CD4-positive, alpha-beta memory T cell (primary cell): ENCODE measurements at places on chromosomes 7 and 10. TPM values are rescaled to one million over a fixed set of nuclear protein-coding genes. Genes with fewer than 3 reads are reported as not detected.

Gene GNAI1
- total RNA-seq = 0.49 TPM

Gene PGAM2
- 1.5 TPM for total RNA-seq

Gene ITPRIP
- 15.6 TPM for total RNA-seq

Gene FRAT2
- total RNA-seq = 30.4 TPM

Gene TSPAN15
- total RNA-seq = 2.8 TPM

Gene CHST15
- total RNA-seq = 1.2 TPM

DNA sequence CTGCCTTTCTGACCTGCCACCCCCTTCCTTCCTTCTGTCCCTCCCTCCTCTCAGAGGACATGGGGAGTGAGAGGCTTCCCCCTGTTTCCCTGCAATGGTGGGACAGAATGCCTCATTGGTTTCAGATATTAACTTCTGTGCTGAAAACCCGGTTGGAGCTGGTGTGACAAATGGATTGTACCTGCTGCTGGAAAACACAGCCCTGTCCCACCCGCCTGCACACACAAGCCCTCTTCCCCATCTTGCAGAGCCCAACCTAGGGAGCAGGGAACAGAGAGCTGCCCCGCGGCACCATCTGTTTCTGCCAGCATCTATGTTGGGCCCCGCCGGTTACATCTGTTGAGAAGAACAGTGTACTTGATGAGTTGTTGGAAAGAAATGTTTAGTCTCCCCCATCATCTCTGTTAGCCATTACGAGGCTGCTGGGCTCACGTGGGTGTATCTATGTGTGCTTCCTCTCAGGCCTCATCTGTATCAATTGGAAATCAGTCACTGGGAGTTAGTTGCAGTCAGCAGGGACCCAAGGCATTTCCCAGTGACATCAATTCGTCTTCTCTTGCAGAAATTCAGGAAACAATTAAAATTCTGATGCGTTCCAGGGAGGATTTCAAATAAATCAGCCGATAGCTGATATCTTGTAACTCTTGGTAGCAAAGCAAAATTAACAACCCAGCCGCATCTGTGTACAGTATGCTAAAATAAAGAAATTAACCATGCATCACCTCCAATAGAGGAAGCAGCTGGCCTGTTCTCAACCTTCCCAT lies 725.6 kb upstream of the GALNT17 start:
- no peaks in the 10 kb centered on the region for H3K36me3 ChIP-seq
- no peak for DNase-seq
- H3K27ac ChIP-seq = no peak overlapping the region

DNA sequence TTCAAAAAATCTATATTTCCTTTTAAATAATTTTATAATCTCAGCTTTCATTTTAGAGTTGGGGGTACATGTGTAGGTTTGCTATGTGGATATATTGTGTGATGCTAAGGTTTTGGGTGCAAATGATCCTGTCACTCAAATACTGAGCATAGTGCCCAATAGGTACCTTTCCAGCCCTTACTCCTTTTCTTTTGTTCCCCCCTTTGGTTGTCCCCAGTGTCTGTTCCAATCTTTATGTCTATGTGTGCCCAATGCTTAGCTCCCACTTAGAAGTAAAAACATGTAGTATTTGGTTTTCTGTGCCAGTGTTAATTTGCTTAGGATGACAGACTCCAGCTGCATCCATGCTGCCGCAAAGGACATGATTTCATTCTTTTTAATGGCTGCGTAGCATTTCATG lies 103.6 kb downstream of the ZEB1 start:
- no peak for DNase-seq
- no peak overlapping the region for H3K27ac ChIP-seq
- H3K27me3 ChIP-seq = no peaks in the 10 kb centered on the region
- H3K4me3 ChIP-seq = no peak overlapping the region
- no peaks in the 10 kb centered on the region for H3K4me1 ChIP-seq

DNA sequence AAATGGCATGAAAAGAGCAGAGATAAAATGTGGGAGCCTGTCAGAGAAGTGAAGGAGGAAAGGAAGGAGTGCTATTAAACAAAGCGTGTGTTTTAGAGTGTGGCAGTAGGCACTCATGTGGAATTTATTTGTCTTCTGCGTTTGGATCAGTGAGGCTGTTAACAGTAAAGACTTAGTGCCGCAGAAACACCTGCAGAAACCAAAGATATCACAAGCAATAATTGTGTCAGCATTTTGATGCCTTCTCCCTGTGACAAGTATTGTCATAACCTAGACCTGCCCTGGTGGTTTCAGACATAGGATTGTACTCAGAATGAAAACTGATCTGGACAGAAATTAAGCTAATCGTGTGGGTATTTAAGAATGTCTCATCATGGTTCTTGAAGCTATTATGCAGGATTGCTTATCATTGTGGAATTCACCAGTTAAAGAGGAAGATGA lies 191.0 kb downstream of the CAMK1D start:
- no peak overlapping the region for H3K4me3 ChIP-seq
- no peak overlapping the region for H3K27ac ChIP-seq
- no peak for DNase-seq
- H3K4me1 ChIP-seq = no peaks in the 10 kb centered on the region
- no peaks in the 10 kb centered on the region for H3K27me3 ChIP-seq

GRCh38 chr7:96723622-96724021 lies 14.0 kb upstream of the SEM1 start:
- no peaks in the 10 kb centered on the region for H3K4me1 ChIP-seq
- no peak overlapping the region for H3K4me3 ChIP-seq
- H3K36me3 ChIP-seq = no peaks in the 10 kb centered on the region
- no peak for DNase-seq
- no peak overlapping the region for H3K27ac ChIP-seq
- no peaks in the 10 kb centered on the region for H3K27me3 ChIP-seq

- no peaks in the 10 kb centered on the region for H3K27me3 ChIP-seq
- H3K27ac ChIP-seq = no peak overlapping the region
- H3K4me1 ChIP-seq = peaks cover 11% of the 10 kb centered on the region
- DNase-seq = no peak
- H3K36me3 ChIP-seq = peaks cover 31% of the 10 kb centered on the region
Measured at GRCh38 chr7:140039066-140039465, 23.7 kb downstream of the PARP12 start.

DNA sequence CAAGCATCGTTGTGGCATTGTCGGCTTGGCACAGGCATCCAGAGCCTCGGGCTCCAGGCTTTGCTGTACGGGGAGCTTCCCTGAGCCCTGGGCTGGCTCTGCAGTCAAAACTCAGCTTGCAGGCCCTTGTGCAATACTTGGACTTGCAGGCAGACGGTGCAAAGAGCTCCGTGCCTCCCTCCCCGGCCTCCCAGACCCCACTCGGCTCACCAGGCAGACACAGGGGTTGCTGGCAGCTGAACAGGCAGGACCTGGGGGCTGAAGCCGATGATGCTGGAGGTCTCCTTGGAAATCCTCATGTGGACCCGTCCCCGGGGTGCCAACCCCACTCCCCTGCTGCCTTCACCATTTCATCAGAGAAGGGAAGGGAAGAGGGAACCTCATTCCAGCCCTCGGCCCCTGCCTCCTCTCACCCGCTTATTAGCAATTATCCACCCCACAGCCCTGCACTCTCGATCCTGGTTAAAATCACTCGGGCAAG lies 59.6 kb upstream of the GNA12 start:
- no peak overlapping the region for H3K4me3 ChIP-seq
- no peak for DNase-seq
- H3K4me1 ChIP-seq = peaks cover 20% of the 10 kb centered on the region

DNA sequence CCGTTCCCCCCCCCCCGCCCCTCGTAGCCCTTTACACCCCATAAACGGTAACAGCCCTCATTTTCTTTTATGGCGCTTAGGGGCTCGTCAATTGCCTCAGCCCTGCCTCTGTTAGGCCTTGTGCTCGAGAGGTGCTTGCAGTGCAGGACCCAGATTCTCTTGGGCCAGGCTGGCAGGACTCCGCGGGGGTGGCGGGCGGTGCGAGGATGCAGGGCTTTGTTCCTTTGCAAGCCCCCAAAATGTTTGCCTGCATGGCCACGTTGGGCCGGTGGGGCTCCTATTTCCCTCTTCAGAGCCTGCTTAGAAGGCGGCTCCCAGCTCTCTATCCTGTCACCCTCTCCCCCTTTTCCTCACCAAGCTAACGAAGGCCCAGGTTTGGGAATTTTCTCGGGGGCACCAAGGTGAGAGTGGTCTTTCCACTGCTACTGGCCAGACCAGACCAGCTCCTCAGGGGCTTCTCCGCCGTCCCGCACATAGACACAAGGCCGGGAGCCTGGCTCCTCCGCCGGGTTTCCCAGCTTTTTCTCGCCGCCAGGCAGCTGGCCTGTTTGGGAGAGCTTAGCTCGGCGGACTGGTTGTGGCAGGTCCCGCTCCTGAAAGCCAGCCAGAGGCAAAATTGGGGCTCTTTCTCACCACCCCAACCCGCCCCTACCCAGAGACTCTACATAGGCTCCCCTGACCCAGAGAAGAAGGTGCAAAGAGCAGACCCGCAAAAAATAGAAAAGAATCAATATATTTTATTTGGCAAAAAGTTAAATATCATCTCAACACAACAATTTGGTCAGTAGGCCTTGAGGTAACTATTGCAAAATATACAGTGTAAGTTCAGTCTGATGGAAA lies 3.4 kb downstream of the HOXA9 start:
- H3K36me3 ChIP-seq = no peaks in the 10 kb centered on the region
- peaks cover 40% of the 10 kb centered on the region for H3K4me1 ChIP-seq
- H3K27ac ChIP-seq = no peak overlapping the region
- H3K4me3 ChIP-seq = no peak overlapping the region

DNA sequence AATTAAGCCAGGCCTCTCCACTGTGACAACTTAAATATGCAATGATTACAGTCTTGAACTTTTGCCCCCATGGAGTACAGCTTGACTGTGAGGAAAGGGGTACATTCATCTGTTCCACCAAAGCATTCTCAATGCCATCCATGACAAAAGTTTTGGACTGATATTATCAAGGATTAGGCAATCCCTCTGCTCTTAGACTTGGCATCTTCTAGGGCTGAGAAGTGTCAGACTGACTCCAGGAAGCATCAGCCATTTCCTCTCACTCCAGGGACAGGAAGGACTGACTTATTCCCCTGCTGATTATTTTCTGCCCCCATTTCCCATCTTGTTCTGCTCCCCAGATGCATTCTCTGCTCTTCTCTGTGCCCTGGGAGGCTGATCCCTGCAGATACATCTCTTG lies 69.7 kb downstream of the ZNF365 start:
- no peak overlapping the region for H3K4me3 ChIP-seq
- H3K27ac ChIP-seq = no peak overlapping the region
- H3K36me3 ChIP-seq = no peaks in the 10 kb centered on the region
- no peaks in the 10 kb centered on the region for H3K27me3 ChIP-seq
- no peak for DNase-seq

- no peaks in the 10 kb centered on the region for H3K4me1 ChIP-seq
- no peak overlapping the region for H3K27ac ChIP-seq
- peaks cover 4% of the 10 kb centered on the region for H3K27me3 ChIP-seq
- no peak for DNase-seq
Measured at GRCh38 chr7:94400643-94401427, 6.1 kb downstream of the COL1A2 start.

- DNase-seq = no peak
- H3K27ac ChIP-seq = no peak overlapping the region
- peaks cover 18% of the 10 kb centered on the region for H3K36me3 ChIP-seq
Measured at GRCh38 chr7:149732611-149733010, 40.8 kb downstream of the ZNF467 start.

DNA sequence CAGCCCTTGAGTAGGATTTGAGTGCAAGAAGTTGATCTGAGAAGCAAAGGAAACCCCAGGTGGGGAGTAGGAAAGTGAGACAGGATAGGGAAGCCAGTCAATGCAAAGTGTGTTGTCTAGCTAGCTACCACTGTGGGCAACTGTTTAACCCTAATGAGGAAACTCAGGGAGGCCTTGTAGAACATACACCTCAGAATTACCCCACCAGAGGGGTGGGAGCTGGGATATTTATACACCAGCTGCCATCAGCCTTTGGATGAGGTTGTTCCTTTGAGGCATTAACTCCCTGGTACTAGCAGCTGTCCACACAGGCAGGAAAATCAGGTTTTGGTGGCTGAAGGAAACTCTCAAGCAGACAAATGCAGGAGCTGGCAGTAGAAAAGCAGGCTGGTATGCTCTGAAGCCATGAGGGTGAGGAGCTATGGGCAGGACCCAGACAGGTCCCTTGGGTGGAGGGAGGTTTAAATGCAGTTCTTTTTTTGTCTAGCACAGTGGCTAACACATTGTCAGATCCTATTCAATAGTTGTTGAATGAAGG lies 60.1 kb upstream of the ARID5B start:
- peaks cover 4% of the 10 kb centered on the region for H3K4me1 ChIP-seq
- no peak overlapping the region for H3K27ac ChIP-seq
- H3K4me3 ChIP-seq = no peak overlapping the region
- no peaks in the 10 kb centered on the region for H3K36me3 ChIP-seq

DNA sequence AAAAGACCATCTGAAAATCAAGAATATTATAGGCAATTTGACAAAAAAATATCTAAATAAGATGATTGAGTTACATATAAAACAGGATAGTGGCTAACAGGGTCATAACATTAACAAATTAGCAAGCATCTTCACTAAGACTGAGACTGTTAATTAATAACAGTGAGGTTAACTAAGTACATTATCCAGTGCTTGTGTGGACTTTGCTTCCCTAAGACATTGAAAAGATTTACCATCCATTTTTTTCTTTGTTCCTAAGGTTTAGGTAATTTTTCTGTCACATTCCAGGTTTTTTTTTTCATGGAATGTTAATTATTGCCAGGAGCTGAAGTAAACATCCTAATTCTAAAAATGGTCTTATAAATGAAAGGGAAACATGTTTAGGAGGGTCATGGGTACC lies 227.6 kb downstream of the ANKRD7 start:
- H3K36me3 ChIP-seq = no peaks in the 10 kb centered on the region
- H3K27ac ChIP-seq = no peak overlapping the region
- DNase-seq = no peak
- H3K4me1 ChIP-seq = no peaks in the 10 kb centered on the region

GRCh38 chr7:20438694-20439376 lies 108.1 kb downstream of the ITGB8 start:
- no peak overlapping the region for H3K27ac ChIP-seq
- no peak overlapping the region for H3K4me3 ChIP-seq
- no peaks in the 10 kb centered on the region for H3K27me3 ChIP-seq
- no peaks in the 10 kb centered on the region for H3K36me3 ChIP-seq
- no peak for DNase-seq

GRCh38 chr10:58791137-58791536 lies 278.5 kb downstream of the BICC1 start:
- no peak overlapping the region for H3K4me3 ChIP-seq
- H3K4me1 ChIP-seq = no peaks in the 10 kb centered on the region
- no peaks in the 10 kb centered on the region for H3K36me3 ChIP-seq

GRCh38 chr10:72254813-72255568 lies 18.7 kb upstream of the DDIT4 start:
- H3K4me1 ChIP-seq = peaks cover 91% of the 10 kb centered on the region
- H3K36me3 ChIP-seq = no peaks in the 10 kb centered on the region
- DNase-seq = no peak
- H3K27me3 ChIP-seq = no peaks in the 10 kb centered on the region
